Stimulated activated CD8-positive, alpha-beta memory T cell treated with anti-CD3 and anti-CD28 coated beads, Interleukin-7, amount 100 ng/mL, for 48 hours (primary cell): ENCODE measurements at places on chromosomes 4 and X.
A peak's percentile ranks its signal among the peaks of the same experiment; 100 is the strongest.

GRCh38 chr4:48047421-48047844, 30.9 kb downstream of the NIPAL1 start:
- peak; percentile 63 for DNase-seq

DNA sequence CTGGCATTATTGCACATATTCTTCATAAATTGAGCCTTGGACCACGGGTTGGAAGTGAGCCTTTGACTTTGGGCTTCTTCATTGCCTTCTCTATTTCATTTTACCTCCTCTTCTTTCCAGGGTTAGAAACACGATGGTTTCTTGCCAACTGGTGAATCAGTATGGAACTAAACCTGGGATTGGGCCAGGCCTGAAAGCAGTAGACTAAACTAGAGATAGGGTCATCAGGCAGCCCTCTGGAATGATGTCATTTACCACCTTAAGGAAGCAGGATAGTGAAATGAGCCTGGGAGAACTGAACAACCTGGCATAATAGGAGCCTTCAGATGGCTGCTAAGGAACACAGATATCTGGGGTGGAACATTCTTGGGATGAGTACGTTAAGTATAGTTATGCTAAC, 67.5 kb upstream of the ATP8A1 start:
- no peak for DNase-seq

DNA sequence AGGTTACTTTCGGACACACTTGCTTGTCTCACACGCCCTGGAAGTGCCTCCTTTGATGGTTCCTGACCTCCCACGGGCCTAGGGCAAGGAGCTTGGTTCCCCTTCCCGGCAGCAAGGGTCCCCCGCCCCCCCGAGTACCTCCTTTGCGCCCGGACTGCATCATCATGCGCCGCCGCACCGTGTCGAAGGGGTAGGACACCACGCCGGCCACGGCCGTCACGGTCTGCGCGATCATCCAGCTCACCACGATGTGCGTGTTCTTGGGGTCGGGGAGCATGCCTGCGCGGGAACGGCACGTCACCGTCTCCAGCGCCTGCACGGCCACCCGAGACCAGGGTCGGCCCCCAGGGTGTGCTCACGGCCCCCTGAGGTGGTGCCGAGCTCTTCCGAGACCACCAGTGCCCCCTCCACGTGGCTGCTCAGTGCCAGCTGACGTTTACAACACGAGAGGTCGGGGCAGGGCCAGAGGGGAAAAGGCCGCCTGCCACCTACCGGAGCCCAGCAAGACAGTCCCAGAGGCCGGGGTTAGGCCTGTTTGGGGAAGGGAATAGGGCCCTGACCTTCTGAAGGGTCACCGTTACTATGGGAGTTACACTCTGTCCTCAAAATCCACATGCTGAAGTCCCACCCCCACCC, 4.7 kb downstream of the SLC25A6 start:
- DNase-seq, result no peak

DNA sequence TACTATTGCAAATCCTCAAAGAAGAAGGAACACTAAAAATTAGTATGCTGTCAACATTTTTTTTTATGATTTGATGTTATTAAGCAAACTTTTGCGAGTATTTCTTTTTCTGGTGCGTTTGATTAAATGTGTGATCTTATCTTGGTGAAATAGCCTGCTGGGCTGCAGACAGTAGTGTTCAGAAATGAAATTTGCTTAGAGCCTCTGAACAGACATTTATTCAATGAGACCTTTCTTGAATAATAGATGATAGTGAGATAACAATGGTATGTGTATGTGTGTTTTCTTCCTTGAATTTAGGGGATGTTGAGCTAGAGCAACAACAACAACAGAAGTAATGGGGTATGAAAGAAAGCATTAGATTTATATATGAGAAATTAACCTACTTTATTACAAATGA, 12.7 kb downstream of the ADGRL3 start:
- no peak for DNase-seq

- no peak for DNase-seq
These were observed 8.1 kb upstream of the KLHL2 start for GRCh38 chr4:165199286-165199685.

DNA sequence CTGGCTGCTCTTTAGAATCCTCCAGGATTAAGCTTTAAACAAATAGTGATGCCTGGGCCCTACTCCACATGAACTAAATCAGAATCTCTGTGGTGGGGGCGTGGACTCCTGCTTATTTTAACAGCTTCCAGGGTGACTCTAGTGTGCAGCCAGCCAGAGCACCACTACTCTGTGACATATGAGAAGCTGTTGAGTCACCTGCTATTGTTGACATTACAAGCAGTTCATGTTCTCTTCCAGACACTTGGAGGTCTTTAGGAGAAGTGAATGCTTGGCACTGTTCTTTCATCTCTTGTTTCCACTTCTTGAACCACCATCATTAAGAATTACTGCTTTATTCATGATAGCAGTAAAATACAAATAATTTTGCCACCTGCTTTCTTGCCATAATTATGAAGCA, 426 bp upstream of the C4orf51 start:
- no peak for DNase-seq

- no peak for DNase-seq
These were observed 325.2 kb upstream of the BMP3 start for GRCh38 chr4:80705311-80705710.

GRCh38 chr4:168309781-168310180, 8.8 kb downstream of the DDX60 start:
- DNase-seq, result no peak

DNA sequence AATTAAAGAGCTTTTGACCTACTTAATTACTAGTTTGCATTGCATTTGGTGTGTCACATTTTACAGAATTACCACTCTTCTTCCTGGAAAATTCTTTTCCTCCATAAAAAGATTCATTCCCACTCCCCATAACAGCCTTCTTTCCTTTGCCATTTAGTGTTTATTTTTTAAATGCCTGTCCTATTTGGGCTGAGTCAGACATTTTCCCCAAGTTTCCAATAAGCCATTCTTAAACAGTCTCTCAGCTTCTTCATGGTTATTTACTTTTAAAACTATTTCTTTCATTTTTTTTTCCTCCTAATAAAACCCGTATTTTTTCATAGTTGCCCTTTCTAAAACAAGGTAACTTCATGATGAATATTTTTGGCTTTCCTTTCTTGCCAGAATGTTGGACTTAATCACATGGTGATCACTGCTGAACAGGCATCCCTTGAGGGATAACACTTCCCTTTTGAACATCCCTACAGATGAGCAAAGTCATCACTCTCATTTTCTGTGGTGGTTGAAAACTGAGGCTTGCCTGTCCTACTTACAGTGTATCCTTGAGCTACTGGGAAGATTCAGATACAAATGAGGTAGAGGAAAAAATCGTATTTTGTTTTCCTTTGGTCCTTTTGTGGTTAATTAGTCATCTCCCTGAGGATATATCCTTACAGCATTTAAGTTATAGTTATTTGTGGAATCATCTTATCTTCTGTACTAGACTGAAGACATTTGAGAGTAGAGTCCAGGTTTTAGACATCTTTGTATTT, 520.5 kb upstream of the NR3C2 start:
- DNase-seq, result no peak

GRCh38 chrX:152903589-152903988, 5.7 kb downstream of the ZNF185 start:
- DNase-seq, result no peak

DNA sequence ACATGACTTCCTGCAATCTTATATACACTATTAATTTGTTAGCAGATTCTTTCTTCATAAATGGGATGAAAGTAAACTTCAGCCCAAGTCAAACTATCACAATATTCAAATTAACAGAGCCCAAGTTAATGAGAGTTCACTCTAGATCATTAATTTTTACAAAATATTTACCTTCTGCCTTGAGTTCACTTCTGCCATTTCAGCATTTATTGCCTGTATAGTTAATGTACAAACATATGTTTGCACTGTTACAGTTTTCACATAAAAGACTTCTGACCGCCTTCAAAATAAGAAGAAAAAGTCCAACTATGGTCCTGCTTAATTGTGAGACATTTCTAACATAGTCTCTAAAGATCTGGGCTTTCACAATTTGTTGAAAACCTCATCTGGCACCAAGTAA, 46.9 kb downstream of the GPC3 start:
- DNase-seq, result no peak

DNA sequence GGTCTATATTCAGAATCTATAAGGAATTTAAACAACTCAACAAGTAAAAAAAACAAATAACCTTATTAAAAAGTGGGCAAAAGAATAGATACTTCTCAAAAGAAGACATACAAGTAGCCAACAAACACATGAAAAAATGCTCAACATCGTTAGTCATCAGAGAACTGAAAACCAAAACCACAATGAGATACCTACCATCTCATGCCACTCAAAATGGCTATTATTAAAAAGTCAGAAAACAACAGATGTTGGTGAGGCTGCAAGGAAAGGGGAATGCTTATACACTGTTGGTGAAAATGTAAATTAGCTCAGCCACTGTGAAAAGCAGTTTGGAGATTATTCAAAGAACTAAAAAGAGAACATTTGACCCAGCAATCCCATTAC, 201.6 kb downstream of the QDPR start:
- DNase-seq, result no peak

- DNase-seq, result no peak
These were observed 62.3 kb downstream of the AGTR2 start for GRCh38 chrX:116232833-116233232.

- DNase-seq, result peak; percentile 8
These were observed 40.4 kb downstream of the RNF212 start for GRCh38 chr4:1072830-1073446.

GRCh38 chrX:17814557-17814956, 46.5 kb downstream of the RAI2 start:
- DNase-seq, result no peak

DNA sequence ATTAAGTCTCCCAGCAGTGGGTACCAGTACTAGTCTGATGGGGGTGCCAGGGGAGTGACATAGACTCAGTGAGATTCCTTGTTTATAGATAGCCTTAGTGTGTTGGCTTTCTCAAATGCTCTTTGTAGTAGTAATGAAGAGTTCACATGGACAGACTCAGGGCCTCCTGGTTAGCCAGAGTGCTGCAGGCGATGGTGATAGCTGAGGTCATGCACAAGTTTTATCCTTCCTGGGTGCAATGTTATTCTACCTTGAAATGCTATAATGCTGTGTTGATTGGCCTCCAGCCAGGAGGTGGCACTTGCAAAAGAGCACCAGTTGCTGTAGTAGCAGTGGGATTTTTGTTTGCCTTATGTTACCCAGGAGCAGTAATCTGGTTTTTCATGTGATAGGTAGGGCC, 35.5 kb upstream of the ADH4 start:
- DNase-seq, result no peak

DNA sequence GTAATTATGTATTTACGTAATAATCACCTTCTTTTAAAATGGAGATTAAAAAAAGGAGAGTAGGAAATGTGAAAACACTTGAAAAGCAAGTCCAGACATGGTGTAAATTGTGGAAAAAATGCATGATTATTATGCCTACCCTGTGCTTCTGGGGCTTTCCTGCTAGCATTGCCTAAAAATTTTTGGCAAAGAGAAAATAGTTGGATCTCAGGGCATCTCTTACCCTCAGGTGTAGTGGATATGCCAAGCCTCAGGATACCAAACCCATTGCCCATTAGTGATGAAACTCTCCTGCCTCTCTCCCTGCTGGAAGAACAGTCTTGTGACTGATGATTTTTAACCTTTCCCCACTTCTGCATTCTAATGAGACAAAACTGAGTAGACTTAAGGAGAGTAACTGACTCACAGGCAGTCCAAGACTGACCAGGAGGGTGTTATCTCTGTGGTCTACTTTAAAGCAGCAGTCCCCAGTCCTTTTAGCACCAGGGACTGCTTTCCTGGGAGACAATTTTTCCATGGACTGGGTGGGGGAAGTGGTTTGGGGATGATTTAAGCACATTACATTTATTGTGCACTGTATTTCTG, 174.6 kb downstream of the ZNF330 start:
- no peak for DNase-seq

DNA sequence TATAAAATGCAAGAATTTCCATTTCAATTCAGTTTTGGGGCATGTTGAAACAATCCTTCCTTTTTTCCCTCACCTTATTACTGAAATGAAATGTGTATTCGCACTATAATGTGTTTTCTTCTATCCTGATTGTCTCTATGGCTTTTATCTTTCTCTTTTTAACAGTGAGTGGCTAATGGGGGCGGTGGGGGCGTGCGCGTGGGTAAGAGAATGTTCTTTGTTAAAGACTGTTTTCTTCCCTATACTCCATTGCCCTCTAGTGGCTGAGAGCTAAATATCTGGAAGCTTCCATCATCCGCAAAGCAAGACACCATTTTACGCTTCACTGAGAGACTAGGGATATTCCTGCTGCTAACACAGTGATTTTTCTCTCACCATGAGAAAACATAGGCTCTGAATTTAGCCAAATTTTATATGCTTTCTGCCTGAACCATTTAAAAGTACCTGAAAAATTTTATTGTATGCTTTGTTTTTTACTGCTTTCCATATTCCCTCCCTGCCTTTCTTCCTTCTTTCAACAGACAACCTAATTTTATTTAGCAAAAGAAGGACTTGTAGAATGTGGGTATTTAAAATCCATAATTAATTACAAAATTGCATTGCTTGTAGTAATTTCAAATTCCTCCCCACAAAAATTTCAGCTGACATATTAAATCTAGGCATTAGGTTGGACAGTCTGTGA, 194.0 kb downstream of the GASK1B start:
- no peak for DNase-seq

- no peak for DNase-seq
These were observed 32.6 kb downstream of the RELL1 start for GRCh38 chr4:37653601-37654000.

DNA sequence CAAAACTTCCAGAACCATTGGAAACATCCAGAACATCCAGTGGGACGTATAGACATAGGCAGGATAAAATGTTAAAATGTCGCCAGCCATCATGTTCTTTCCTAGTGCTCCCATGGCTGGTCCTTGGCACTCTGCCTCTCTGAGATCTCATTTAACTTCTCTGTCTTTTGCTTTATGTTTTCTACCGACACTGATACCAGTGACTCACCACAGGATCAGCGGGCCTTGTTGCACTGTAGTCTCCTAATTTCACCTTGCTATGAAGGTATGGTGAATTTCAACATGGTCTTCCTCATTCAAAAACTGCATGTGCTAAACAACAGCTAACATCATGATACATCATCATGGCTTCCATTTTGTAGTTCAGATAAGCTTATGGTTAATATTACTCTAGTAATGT, 521.0 kb upstream of the IGFBP7 start:
- DNase-seq, result no peak

DNA sequence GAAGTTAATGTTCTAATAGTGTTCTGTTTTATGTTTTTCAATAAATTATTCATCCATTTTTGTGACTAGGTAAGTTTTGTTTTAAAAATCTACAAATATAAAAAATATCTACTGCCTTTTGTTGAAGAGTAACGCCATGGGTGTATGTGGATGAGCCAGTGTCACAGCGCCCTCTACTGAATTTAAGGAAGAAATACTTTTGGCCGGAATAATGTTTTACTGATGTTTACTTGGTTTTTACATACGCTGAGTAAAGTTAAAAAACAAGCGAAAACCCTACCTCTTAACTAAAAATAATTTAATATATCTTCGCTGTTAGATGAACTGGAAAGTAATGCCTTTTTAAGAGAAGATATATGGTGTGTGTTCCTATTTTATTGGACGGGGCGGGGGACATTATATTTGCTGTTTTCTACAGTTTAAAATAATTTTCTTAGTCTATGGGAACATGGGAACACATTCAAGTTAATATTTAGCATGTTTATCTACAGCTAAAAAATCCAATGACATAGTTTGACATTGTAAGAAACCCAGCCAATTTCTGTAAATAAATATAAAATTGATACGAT, 86.1 kb downstream of the CPE start:
- DNase-seq, result no peak
